ENCODE measurements at places on chromosomes 4 and X.

- DNase-seq = no peak
These were observed 60.8 kb downstream of the EGF start for GRCh38 chr4:109973529-109973905.

DNA sequence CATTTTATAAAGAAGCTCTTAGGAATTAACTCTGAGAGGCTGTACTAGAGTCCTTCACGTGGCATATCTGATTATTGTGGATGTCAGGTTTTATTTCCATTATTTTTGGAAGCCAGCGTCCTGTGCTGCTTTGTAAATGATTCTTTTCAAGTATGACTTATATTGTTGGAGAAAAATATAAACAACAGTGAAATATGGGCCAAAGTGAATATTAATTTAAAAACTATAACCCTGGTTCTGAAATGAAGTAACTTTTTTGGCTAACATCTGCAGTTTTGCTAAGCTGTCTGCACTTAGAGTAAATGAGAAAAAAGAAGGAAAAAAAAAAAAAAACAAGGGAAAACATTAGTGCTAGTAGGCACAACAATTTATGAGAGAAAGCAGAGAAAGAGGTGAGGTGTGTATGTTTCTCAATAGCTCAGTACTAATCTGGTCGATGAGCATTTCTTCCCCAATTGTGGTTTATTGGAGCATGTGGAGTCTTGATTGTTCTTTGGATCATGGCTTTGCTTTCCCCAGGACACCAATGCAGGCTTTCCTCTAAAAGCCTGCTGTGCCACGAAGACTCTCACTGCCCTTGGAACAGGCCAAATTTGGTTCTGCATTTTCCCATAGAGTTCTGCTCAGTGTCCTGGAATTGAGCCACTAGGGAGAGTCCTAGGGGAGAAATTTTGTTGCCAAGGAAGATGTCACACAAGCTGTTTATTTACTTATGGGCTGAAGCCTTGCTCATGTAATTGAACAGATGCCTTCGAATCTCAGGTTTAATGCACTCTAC lies 273.3 kb downstream of the DKK2 start:
- DNase-seq = no peak

- no peak for DNase-seq
These were observed 223.8 kb downstream of the IL1RAPL2 start for GRCh38 chrX:104789784-104790183.

DNA sequence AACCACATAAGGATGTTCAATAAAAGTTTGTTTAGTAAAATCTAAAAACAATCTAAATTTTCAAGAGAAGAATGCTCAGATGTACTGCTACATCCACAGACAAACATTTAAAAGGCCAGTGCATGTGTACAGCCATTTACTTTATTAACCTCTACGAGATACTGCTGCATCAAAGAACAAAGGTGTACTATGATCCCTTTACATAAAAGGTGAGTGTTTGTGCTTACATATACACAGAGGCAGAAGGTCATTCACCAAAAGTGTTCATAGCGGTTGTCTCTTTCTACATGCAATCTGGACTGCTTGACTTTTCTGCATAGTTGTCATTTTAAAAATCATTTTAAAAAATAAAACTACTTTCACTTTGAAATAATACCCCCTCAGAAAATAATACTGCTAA lies 81.7 kb downstream of the AFAP1 start:
- DNase-seq = no peak

GRCh38 chr4:44928785-44929184 lies 202.4 kb upstream of the GNPDA2 start:
- DNase-seq = no peak

- DNase-seq = no peak
These were observed 1415.6 kb upstream of the PCDH7 start for GRCh38 chr4:29304595-29304994.

Measured in erythroblast (primary cell).